ENCODE measurements at places on chromosomes 2 and 18.

DNA sequence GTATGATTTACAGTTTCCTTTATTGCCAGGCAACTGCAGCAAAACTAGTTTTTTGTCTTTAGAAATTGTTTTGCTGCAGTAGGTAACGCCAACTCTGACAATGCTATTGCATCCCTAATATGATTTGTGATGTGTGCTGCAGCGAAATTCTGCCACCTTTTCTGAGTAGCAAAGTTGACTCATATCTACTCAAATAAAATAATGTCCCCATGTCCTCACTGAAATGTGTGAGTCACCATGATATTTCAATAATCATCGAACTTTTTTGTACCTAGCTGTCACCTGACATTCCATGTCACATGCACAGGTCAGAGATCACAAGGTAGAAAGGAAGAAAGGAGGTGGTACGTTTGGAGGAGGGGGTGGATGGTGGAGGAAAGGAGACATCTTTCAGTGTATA lies 205.0 kb downstream of the RAD51AP2 start:
- no peak for DNase-seq

DNA sequence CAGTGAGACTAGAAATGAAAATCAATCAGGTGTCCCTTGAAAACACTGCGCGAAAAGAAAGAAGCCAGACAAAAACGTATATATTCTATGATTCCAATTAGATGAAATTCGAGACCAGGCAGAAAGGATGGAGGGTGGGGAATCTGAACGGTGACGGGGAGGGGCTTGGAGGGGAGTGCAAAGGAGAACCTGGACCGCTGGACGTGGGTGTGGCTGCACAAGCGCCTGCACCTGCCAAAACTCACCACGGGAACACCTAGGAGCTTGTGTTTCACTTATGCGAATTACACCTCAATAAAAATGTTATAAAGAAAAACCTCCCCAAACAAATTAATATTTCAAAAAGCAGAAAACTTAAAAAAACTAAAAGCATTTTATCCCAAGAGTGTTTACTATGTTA lies 21.9 kb downstream of the THAP4 start:
- no peak for DNase-seq

DNA sequence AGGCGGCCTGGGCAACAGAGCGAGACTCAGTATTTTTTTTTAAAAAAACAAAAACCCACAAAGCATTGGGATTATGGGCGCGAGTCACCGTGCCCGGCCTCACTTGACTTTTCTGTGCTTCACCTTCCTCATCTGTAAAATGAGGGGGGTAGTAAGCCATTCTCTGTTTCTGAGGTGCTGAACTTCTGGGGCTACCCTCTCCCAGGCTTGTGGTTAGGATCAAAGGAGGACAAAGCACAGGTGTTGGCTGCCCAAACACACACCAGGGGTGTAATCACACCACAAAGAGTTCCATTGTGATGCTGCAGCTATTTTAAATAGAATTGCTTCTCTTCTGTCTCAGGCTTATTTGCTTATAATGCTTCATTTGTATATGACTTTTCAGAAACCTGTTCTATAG lies 35.8 kb upstream of the INHBB start:
- DNase-seq = no peak

DNA sequence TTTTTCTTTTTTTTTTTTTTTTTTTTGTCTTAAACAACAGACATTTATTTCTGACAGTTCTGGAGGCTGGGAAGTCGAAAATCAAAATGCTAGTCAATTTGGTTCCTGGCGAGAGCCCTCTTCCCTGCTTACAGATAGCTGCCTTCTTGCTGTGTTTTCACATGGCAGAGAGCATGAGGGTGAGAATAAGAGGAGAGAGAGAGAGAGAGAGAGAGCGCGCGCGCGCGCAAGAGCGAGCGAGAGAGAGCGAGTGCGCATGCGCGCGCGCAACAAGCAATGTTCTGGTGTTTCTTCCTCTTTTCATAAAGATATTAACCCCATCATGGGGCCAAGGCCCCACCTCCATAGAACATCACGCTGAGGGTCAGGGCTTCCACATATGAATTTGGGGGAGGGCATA lies 20.9 kb downstream of the MTCL1 start:
- no peak for DNase-seq

DNA sequence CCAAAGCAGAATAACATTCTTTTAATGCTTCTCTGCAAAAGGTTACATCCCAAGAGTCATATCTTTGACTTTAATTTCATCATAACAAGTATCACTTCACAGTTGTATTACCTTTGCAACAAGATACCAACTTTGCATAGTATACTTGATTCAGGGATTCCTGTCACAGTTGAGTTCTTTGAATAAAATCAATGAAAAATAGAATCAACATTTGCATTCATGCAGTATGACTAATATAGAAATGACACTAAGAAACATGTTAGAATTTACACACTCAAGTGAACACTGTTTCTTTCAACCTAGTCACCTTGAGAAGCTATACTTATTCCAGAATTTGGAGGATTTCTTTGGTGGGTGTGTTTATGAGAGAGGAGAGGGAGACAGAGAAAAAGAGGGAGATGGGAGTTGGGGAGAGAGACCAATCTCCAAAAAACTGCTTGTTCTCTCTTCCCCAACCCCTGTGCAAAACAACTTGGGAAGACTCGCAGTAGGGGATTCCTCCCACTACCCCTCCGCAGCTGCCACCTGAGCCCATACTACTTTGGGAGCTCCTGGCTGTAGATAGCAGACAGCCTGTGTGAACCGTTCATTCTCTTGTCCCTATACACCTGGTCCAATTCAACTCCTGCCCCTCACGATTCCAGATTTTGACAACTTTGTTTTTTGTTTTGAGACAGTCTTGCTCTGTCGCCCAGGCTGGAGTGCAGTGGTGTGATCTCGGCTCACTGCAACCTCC lies 57.7 kb downstream of the PELI1 start:
- DNase-seq = no peak

DNA sequence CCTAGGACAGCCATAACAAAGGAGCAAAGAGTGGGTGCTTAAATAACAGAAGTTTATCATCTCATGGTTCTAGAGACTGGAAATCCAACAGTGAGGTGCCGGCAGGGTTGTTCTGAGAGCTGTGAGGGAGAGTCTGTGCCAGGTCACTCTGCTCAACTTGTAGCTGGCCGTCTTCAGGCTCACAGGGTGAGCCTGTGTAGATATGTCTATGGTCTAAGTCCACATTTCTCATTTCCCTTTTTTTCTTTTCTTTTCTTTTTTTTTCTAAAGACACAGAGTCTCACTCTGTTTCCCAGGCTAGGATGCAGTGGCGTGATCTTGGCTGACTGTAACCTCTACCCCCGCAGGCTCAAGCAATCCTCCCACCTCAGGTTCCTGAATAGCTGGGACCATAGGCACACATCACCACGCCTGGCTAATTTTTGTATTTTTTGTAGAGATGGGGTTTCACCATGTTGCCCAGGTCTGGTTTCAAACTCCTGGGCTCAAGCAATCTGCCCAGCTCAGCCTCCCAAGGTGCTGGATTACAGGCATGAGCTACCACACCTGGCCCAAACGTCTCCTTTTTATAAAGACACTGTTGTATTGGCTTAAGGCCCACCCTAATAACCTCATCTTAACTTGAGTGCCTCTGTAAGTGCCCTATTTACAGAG lies 142.2 kb downstream of the SP3 start:
- no peak for DNase-seq

GRCh38 chr2:26848336-26849055 lies 564 bp downstream of the DPYSL5 start:
- no peak for DNase-seq

GRCh38 chr2:98559581-98559980 lies 48.7 kb downstream of the COA5 start:
- no peak for DNase-seq
